ENCODE measurements at places on chromosomes 3 and 15. TPM values are rescaled to one million over a fixed set of nuclear protein-coding genes. Genes with fewer than 3 reads are reported as not detected.

DNA sequence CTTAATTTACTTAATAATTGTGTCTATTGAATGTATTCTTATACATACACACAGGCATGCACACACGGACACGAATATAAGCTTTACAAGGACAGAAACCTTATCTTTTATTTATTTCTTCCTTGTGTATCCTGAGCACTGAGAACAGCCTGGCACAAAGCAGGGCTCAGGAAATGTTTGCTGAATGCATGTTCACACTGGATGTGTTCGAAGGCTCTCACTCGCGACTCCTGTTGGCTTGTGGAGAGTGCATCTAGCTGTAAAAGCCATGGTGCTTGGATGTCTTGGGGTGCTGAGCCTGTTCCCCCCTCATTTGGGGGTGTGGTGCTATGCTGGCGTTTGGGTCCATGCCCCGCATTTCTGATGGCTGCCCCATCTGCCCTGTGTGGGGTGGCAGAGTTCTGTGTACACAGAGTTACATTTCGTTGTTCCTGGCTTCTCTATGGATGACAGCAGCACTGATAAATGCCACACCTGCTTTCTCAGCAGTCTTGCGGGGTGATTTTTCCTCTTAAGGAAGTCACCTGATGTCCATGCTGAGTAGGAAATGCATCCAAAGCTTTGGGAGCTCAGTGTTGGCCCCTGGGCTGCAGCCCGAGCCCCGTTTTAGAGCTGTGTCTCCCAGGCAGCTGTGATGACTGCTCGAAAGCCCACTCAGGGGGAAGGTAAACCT is 148.5 kb downstream of the IGF1R start:
- DNase-seq, result no peak
- H3K36me3 ChIP-seq, result no peaks in the 10 kb centered on the region
- no peak overlapping the region for H3K27ac ChIP-seq
- H3K4me1 ChIP-seq, result peaks cover 37% of the 10 kb centered on the region

DNA sequence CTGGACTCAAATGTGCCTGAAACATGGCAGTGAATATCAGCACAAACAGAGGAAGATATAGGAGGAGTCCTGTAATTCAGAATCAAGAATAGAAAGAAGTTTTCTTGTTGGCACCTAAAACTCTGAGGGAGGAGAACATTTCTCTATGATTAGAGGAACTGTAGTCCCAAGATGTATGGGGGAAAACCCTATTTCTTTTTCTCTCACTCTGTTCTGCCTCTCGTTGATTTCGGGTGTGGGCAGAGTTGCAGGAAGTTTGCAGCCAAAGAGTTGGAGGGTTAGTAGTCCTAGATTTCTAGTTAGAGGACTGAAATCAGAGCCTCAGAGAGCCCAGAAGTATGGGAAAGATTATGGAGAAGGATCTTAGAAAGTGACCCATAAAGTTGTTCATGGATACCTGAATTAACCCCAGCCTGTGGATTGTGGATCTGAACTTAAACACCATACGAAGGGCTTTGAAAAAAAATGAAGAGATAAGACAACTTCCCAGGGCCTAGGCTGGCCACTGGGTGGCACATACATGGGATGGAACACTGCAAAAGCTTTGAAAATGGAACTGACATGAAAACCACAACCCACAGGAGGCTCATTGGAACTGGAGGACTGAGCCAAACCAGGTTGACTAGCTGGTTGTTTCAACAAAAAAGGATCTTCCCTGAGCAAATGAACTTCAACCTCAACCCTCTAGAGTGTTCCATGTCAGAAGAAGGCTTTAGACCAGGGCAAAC is 34.6 kb downstream of the FMN1 start:
- no peak overlapping the region for H3K4me3 ChIP-seq
- H3K36me3 ChIP-seq, result no peaks in the 10 kb centered on the region
- no peak overlapping the region for H3K27ac ChIP-seq
- H3K27me3 ChIP-seq, result no peaks in the 10 kb centered on the region
- no peaks in the 10 kb centered on the region for H3K4me1 ChIP-seq

- no peak for DNase-seq
- H3K4me1 ChIP-seq, result no peaks in the 10 kb centered on the region
- no peak overlapping the region for H3K4me3 ChIP-seq
- no peaks in the 10 kb centered on the region for H3K27me3 ChIP-seq
- no peak overlapping the region for H3K27ac ChIP-seq
- no peaks in the 10 kb centered on the region for H3K36me3 ChIP-seq
Measured at GRCh38 chr15:34304613-34305012, 33.0 kb downstream of the SLC12A6 start.

- no peak overlapping the region for H3K27ac ChIP-seq
- H3K4me3 ChIP-seq, result no peak overlapping the region
- H3K4me1 ChIP-seq, result no peaks in the 10 kb centered on the region
- DNase-seq, result no peak
Measured at GRCh38 chr15:42104095-42104891, 9.9 kb upstream of the PLA2G4D start.

The CKMT1B gene
- not detected for total RNA-seq
